ENCODE measurements at places on chromosomes 3 and 15. TPM values are rescaled to one million over a fixed set of nuclear protein-coding genes. Genes with fewer than 3 reads are reported as not detected.

The COL6A6 gene
- total RNA-seq = not detected

The PRR20G gene
- total RNA-seq = not detected

The PCLAF gene
- total RNA-seq = 121 TPM

The CNTN3 gene
- not detected for total RNA-seq

The PP2D1 gene
- total RNA-seq = not detected

The NEK10 gene
- 0.79 TPM for total RNA-seq

The SLC25A20 gene
- total RNA-seq = 35.2 TPM

All from activated CD4-positive, alpha-beta T cell treated with anti-CD3 and anti-CD28 coated beads, Interleukin-2, amount 10 ng/mL, durations not matched to agents 7 days and 5 days (primary cell).